ENCODE measurements at places on chromosomes 4 and X.

DNA sequence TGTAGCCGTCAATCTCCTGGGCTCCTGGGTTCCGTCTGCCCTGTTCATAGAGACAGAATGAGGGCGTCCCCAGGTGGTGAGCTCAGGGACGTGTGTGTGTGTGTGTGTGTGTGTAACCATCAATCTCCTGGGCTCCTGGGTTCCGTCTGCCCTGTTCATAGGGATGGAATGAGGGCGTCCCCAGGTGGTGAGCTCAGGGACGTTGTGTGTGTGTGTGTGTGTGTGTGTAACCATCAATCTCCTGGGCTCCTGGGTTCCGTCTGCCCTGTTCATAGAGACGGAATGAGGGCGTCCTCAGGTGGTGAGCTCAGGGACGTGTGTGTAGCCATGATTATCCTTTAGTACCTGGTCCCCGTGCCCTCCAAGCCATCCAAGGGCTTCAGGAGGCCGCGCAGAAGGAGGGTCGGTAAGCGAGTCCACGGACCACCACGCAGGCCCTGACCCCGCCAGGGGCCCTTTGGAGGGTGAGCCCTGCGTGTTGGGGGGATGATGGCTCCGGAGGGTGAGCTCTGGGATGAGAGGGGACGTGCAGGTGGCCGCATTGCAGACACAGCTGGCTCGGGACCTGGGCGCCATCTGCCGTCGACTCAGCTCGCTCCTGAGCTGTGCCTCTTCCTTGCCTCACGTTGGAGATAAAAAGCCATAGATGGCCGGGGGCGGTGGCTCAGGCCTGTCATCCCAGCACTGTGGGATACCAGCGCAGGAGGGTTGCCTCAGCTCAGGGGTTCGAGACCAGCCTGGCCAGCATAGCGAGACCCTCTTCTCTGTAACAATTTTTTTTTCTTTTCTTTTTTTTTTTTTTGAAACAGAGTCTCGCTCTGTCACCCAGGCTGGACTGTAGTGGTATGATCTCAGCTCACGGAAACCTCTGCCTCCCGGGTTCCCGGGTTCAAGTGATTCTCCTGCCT, 5.4 kb upstream of the GTPBP6 start:
- no peak for DNase-seq

- no peak for DNase-seq
These were observed 32.3 kb upstream of the BBS12 start for GRCh38 chr4:122700178-122700725.

- DNase-seq: no peak
These were observed 732.7 kb upstream of the POU3F4 start for GRCh38 chrX:82775426-82775825.

- no peak for DNase-seq
These were observed 2.9 kb downstream of the USP11 start for GRCh38 chrX:47235691-47236103.

DNA sequence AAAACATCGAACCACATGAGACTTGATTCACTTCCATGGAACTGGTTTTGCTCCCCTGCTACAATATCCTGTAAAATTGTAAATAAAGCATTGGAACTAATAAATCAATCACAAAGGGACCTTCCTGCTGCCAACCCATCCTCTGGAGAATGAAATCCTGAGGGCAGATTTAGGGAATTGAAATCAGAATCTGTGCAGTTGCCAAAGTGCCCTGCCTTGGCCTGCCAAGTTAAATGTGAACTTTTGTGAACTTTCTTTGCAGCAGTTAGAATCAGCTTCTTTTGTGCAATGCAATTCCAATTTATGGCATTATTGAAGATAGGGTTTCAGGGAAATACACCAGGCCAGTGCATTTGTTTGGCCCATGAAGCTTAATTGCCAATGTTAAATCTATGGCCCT, 263.1 kb downstream of the PTTG2 start:
- no peak for DNase-seq

DNA sequence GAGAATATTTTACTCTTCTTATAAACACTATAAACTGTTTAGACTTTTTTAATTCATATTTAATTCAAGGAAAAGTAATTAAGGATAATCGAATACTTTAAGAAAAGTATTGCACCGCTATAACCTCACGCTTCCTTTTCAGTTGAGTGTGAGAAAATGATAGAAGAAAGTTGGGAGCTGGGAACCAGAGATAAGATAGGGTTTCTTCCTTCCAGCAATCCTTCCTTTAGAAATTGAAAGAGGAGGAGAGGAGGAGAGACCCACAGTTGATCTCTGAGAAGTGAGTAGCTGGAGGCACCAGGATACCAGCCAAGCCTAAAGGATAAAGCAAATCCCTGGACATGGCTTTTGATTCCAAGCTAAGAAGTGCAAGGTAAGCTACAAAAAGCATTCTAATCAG, 242.3 kb upstream of the NOCT start:
- no peak for DNase-seq

GRCh38 chr4:155376387-155377268, at the start of gene MAP9:
Gene MAP9, minus strand, starts transcription at chr4:155376965. Its CDS starts 1,115 bp downstream, at chr4:155375850.
- DNase-seq: peak; percentile 91

DNA sequence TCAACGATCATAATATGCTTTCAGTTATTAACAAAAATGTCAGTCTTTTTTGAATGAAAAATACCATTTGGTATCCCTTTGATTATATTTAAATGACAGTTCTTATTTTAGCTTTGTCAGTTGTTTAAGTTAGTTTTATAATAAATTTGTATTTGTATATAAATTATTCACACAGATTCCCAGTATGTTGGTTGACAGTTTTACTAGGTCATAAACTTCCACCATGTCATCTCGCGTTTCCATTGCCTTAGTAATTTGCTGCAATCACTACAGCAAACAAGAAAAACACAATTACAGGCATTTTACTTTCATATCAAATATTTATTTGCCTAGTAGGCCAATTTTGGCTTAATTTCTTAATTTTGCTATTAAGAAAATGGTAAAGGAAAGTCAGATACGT, 109.6 kb upstream of the ANK2 start:
- no peak for DNase-seq

- no peak for DNase-seq
These were observed 1.6 kb downstream of the CLOCK start for GRCh38 chr4:55545151-55545550.

- DNase-seq: no peak
These were observed 50.8 kb upstream of the ADGRL3 start for GRCh38 chr4:61149278-61149677.

DNA sequence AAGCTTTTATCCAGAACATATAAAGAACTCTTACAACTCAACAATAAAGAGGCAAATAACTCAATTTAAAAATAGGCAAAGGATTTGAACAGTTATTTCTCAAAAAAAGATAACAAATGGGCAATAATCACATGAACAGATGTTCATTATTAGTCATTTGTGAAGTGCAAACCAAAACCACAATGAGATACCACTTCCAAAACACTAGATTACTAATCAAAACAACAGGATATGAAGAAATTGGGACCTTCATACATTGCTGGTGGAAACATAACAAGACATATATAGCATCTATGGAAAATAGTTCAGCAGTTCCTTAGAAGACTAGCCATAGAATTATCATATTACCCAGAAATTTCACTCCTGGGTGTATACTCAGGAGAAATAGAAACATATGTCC, 224.6 kb downstream of the FBXO8 start:
- DNase-seq: no peak

- DNase-seq: no peak
These were observed 7.1 kb downstream of the SMARCAD1 start for GRCh38 chr4:94214703-94215319.

DNA sequence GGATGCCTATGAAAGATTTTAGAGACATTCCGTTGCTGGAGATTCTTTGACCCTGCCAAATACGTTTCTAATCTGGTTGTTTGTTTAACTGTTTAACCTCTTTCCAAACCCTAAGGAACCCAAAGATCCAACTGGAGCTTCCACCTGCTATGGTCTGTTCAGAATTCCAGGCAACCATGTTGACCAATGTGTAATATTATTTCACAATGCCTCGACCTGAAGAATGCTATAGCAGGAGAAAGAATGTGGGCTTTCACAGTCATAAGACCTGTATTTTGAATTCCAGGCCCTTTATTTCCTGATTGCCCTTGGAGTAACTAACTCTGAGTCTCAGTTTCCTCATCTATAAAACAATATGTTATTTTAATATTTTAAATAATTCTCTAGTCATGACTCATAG, 90.8 kb downstream of the COL25A1 start:
- DNase-seq: no peak

DNA sequence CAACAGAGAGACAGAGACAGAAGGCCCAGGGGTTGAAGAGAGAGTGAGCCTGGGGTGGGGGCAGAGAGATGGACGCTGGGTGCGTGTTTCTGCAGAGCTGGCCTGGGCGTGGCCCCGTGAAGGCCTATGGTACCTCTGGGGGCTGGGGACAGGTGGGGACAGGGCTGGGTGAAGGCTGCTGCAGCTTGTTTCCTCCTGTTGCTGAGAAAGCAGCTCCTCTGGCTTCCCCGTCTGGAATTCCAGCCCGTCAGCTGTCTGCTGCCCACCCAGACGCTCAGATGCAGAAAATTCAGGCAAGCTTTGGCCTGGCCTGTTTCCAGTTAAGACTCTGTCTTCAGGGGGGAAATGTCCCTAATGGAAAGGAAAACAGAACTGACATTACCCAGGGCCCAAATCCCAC, 76.8 kb upstream of the PSAPL1 start:
- no peak for DNase-seq

DNA sequence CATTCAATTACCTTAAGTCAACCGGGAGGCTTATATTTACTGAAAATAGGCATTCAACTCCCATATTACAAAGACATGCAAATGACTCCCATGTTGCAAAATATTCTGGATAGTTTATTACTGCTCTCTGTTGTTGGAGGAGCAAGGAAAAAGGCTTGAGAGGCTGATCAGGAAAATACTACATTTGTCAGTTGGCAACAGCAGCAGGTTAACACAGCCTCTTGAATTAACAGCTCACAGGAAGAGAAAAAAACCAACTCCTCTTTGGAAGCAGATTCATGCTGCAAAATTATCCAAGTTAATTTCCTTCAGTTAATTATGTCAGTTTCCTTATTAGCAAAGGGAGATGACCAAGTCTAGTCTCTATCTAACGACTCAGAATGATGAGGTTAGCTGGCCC, 238.9 kb downstream of the MAML3 start:
- no peak for DNase-seq
